Activated naive CD4-positive, alpha-beta T cell treated with anti-CD3 and anti-CD28 coated beads for 36 hours (primary cell): ENCODE measurements at places on chromosomes 16 and 17.

- H3K4me3 ChIP-seq, result no peak overlapping the region
- no peak for DNase-seq
- no peaks in the 10 kb centered on the region for H3K36me3 ChIP-seq
- H3K27ac ChIP-seq, result no peak overlapping the region
- no peaks in the 10 kb centered on the region for H3K4me1 ChIP-seq
Measured at GRCh38 chr17:75561927-75562603, 25.5 kb upstream of the MYO15B start.

DNA sequence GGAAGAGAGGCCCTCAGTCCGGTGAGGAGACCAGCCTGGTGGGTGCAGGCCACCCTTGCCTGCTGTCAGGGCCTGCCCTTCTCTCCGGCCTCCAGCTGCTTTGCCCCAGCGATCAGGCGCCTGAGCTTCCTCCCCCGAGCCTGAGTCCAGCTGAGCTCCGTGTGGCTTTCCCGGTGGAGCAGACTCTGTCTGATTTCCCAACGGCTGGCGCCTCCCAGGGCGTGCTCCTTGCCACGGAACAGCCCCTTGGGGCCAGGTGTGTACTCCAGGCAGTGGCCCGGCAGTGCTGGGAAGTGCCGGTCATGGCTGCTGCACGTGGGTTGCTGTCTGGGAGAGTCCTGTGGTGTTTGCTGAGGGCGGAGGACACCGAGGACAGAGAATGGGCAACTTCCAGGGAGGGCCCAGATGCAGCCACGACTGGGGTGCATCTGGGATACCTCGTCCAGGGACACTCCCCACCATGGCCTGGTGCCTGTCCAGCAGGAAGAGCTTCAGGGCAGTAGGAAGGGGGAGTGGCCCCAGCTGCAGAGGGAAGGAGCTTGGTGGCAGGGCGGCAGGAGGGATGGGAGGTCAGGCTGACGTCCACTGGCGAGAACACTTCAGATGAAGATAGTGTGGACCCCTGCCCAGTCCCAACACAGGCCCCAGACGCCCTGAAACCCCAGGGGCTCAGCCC lies 22.5 kb downstream of the METRNL start:
- DNase-seq, result no peak
- H3K27me3 ChIP-seq, result peaks cover 21% of the 10 kb centered on the region
- H3K4me1 ChIP-seq, result peaks cover 7% of the 10 kb centered on the region
- no peak overlapping the region for H3K27ac ChIP-seq
- H3K4me3 ChIP-seq, result no peak overlapping the region

GRCh38 chr17:41659427-41660212 lies 29.1 kb upstream of the EIF1 start:
- no peaks in the 10 kb centered on the region for H3K27me3 ChIP-seq
- DNase-seq, result no peak
- no peaks in the 10 kb centered on the region for H3K4me1 ChIP-seq
- no peaks in the 10 kb centered on the region for H3K36me3 ChIP-seq
- H3K4me3 ChIP-seq, result no peak overlapping the region

GRCh38 chr17:40168262-40168832 lies 8.9 kb upstream of the RAPGEFL1 start:
- peaks cover 7% of the 10 kb centered on the region for H3K4me1 ChIP-seq
- H3K4me3 ChIP-seq, result no peak overlapping the region
- H3K27ac ChIP-seq, result peak overlapping the region; percentile 77
- H3K27me3 ChIP-seq, result no peaks in the 10 kb centered on the region
- peaks cover 37% of the 10 kb centered on the region for H3K36me3 ChIP-seq

- no peak for DNase-seq
- H3K4me1 ChIP-seq, result peaks cover 10% of the 10 kb centered on the region
- H3K27me3 ChIP-seq, result no peaks in the 10 kb centered on the region
- H3K27ac ChIP-seq, result no peak overlapping the region
- H3K36me3 ChIP-seq, result peaks cover 2% of the 10 kb centered on the region
- no peak overlapping the region for H3K4me3 ChIP-seq
Measured at GRCh38 chr17:82435601-82436583, 14.7 kb downstream of the CYBC1 start.

- no peak for DNase-seq
- H3K4me3 ChIP-seq, result no peak overlapping the region
- peaks cover 25% of the 10 kb centered on the region for H3K4me1 ChIP-seq
- peaks cover 72% of the 10 kb centered on the region for H3K27me3 ChIP-seq
- no peak overlapping the region for H3K27ac ChIP-seq
- H3K36me3 ChIP-seq, result no peaks in the 10 kb centered on the region
Measured at GRCh38 chr17:48621410-48622392, 4.5 kb downstream of the HOXB9 start.

DNA sequence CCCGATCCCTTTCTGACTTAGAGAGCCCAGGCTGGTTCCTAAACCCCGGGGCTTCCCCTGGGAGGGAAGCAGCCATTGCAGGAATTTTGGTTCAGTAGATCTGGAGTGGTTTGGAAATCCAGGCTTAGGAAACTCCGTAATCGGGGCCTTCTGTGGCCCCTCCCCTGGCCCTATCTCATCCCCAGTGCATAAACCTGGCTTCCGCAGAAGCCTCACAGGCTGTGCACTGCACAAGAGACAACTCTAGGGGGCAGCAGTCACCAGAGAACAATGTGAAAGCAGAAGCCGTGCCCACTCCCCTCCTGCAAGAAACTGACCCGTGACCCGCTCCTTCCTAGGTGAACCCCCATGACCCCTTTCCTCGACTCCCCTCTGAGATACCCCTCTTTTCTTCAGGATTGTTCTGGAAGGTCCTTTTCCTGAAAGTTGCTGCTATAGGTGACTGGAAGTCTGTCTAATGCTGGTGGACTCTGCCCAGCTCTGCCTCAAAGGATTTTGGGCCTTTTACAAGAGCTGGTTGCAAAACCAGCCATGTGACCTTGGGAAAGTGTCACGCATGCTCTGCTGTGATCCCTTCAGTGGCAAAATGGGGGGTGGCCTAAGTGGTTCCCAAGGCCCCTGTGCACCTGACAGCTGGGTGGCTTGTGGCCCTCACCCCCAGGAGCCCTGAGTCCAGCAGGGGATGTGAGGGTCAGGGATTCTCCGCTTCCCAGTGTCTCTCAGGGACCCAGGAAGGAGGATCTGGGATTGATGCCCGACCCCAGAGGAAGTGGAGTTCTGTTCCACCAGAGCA lies 14.4 kb downstream of the GUCY2D start:
- H3K4me1 ChIP-seq, result peaks cover 4% of the 10 kb centered on the region
- H3K4me3 ChIP-seq, result peak overlapping the region; percentile 61
- H3K27ac ChIP-seq, result no peak overlapping the region
- DNase-seq, result peak; percentile 80

- no peaks in the 10 kb centered on the region for H3K4me1 ChIP-seq
- no peak overlapping the region for H3K27ac ChIP-seq
- no peak for DNase-seq
- peaks cover 14% of the 10 kb centered on the region for H3K36me3 ChIP-seq
- no peak overlapping the region for H3K4me3 ChIP-seq
Measured at GRCh38 chr17:80923211-80924110, 68.2 kb upstream of the CHMP6 start.

DNA sequence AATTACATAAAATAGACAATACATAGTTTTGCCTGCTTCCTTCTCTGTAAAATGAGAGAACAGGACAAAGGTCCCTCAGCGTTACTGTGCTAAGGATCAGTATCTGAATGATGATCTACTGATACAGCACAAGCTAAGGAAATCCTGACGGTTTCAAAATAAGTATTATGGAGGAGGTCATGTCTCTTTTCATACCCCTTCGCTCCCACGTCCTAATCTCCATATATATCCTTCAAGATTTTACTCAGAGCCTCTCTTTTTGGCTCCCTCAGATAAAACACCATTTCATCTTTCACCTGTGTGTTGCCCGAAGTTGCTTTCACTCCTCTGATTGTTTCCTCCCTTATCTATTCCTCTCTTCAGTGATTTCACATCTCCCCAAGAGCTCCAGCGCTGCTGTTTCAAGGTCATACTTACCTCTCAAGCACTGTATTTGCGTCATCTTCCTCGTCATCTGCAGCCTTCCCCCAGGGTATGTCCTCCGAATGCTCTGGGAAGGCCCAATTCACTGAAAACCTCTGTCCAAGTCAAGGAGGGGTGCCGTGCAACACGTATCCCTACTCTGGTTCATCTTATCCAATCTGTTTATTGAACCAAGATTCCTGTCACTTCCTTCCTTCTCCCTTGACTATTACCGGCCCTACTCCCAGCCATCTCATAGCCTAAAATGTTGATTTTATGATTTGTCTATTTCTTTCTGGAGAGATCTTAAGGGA lies 1.2 kb upstream of the BLTP2 start:
- peak; percentile 9 for DNase-seq
- no peaks in the 10 kb centered on the region for H3K27me3 ChIP-seq
- peaks cover 36% of the 10 kb centered on the region for H3K4me1 ChIP-seq
- peak overlapping the region; percentile 86 for H3K27ac ChIP-seq

- no peaks in the 10 kb centered on the region for H3K4me1 ChIP-seq
- H3K4me3 ChIP-seq, result no peak overlapping the region
- peaks cover 4% of the 10 kb centered on the region for H3K27me3 ChIP-seq
Measured at GRCh38 chr16:13038591-13038990, 137.2 kb downstream of the SHISA9 start.

DNA sequence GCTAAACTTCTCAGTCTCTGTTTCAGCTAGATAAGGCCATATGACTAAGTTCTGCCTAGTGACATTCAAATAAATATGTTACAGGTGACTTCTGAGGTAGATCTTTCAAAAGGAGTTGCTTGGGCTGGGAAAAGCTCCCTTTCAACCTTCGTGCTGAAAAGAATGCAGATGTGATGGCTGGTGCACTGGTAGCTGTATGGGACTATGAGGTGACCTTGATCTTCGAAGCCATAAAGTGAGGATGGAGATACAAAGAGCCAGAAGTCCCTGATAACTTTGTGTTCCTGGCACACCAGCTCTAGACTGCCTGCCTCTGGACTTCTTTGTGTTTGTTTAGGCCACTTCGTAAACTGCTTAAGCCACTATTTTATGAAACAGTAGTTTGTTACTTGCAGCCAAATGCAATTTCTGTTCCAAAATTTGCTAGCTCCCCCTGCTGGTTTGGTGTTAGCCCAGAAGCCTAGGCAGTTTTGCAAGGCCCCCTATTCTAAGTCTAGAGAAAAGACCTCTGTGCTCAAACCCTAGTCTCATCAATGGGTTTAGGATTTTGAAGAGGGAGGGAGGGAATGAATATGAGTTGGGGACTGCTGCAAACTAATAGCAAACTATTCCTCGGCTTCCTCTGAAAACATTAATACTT lies 23.3 kb upstream of the ERCC4 start:
- H3K4me1 ChIP-seq, result no peaks in the 10 kb centered on the region
- H3K4me3 ChIP-seq, result no peak overlapping the region
- no peak overlapping the region for H3K27ac ChIP-seq

- no peak for DNase-seq
- no peak overlapping the region for H3K27ac ChIP-seq
- H3K36me3 ChIP-seq, result no peaks in the 10 kb centered on the region
- H3K4me1 ChIP-seq, result no peaks in the 10 kb centered on the region
- no peaks in the 10 kb centered on the region for H3K27me3 ChIP-seq
- H3K4me3 ChIP-seq, result no peak overlapping the region
Measured at GRCh38 chr16:66007717-66008116, 358.8 kb upstream of the CDH5 start.

- H3K36me3 ChIP-seq, result no peaks in the 10 kb centered on the region
- H3K27me3 ChIP-seq, result peaks cover 25% of the 10 kb centered on the region
- H3K4me1 ChIP-seq, result peaks cover 7% of the 10 kb centered on the region
- DNase-seq, result peak; percentile 37
- H3K27ac ChIP-seq, result no peak overlapping the region
- peak overlapping the region; percentile 12 for H3K4me3 ChIP-seq
Measured at GRCh38 chr17:83103200-83103942, 24.0 kb downstream of the METRNL start.

- H3K4me1 ChIP-seq, result no peaks in the 10 kb centered on the region
- H3K27ac ChIP-seq, result peak overlapping the region; percentile 59
- H3K4me3 ChIP-seq, result no peak overlapping the region
- DNase-seq, result no peak
- peaks cover 28% of the 10 kb centered on the region for H3K36me3 ChIP-seq
Measured at GRCh38 chr17:48068491-48068961, 20.4 kb downstream of the NFE2L1 start.

DNA sequence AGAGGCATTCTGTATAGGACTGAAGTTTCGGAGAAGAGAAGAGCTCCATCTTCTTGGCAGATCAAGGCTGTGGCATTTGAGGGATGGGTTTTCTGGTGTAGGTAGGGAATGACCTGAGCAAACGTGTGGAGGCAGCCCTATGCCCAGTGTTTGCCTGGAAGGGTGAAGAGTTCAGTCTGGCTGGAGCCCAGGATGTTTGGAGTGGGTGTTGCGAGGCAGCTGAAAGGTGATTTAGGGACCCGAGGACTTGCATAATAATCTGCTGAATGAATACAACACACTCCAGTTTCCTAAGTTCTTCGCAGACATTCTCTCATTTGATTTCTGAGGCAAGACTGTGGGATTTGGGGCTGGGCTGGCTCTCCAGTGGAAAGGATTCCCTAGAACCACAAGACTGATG lies 186.2 kb downstream of the CYLD start:
- H3K27me3 ChIP-seq, result peaks cover 16% of the 10 kb centered on the region
- no peak for DNase-seq
- H3K27ac ChIP-seq, result no peak overlapping the region
- no peaks in the 10 kb centered on the region for H3K4me1 ChIP-seq

DNA sequence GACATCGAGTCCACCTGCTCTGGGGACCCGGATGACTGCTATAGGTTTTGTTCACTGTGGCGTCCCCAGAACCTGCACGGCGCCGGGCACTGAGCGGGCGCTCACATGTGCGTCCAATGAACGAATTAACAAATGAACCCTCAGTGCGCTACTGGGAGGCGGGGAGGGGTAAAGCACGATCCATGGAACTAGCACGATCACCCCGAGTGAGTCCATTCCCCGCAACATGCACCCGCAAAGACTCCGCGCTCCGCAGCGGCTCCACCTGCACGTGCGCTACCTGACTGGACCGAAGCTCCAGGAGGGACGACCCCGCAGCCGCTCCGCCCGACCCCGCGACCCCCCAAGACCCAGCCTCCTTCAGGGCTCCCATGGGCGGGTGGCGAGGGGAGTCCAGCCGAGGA lies 491 bp downstream of the TRAP1 start:
- peak; percentile 48 for DNase-seq
- H3K27me3 ChIP-seq, result no peaks in the 10 kb centered on the region
- H3K4me1 ChIP-seq, result peaks cover 46% of the 10 kb centered on the region
- H3K27ac ChIP-seq, result peak overlapping the region; percentile 84

- H3K4me1 ChIP-seq, result peaks cover 21% of the 10 kb centered on the region
- DNase-seq, result no peak
- no peaks in the 10 kb centered on the region for H3K27me3 ChIP-seq
- no peak overlapping the region for H3K27ac ChIP-seq
- no peaks in the 10 kb centered on the region for H3K36me3 ChIP-seq
- no peak overlapping the region for H3K4me3 ChIP-seq
Measured at GRCh38 chr16:1779741-1780676, 2.4 kb downstream of the SPSB3 start.

DNA sequence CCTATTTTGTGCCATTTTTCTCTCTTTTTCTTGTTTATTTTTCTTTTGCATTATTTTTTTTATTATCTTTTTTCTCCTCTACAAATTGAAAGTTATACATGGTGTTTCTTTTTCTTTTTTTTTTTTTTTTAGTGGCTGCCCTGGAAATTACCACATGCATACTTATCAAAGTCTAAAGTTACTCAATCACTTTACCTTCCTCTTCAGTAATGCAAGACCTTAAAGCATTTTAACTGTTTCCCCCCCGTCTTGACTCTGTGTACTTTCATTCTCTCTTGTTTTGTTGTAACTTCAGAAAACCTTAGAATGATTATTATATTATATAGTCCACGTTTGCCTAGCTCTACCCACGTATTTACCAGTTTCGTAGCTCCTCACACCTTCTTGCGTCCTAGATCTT lies 33.3 kb upstream of the SMPD3 start:
- H3K27me3 ChIP-seq, result no peaks in the 10 kb centered on the region
- H3K4me3 ChIP-seq, result no peak overlapping the region
- no peak for DNase-seq
- no peaks in the 10 kb centered on the region for H3K36me3 ChIP-seq

- H3K4me1 ChIP-seq, result peaks cover 5% of the 10 kb centered on the region
- no peaks in the 10 kb centered on the region for H3K36me3 ChIP-seq
- DNase-seq, result no peak
- no peak overlapping the region for H3K4me3 ChIP-seq
- H3K27me3 ChIP-seq, result no peaks in the 10 kb centered on the region
Measured at GRCh38 chr16:81413245-81413990, 31.2 kb upstream of the CMIP start.
